ENCODE measurements at places on chromosomes 1 and 21.

DNA sequence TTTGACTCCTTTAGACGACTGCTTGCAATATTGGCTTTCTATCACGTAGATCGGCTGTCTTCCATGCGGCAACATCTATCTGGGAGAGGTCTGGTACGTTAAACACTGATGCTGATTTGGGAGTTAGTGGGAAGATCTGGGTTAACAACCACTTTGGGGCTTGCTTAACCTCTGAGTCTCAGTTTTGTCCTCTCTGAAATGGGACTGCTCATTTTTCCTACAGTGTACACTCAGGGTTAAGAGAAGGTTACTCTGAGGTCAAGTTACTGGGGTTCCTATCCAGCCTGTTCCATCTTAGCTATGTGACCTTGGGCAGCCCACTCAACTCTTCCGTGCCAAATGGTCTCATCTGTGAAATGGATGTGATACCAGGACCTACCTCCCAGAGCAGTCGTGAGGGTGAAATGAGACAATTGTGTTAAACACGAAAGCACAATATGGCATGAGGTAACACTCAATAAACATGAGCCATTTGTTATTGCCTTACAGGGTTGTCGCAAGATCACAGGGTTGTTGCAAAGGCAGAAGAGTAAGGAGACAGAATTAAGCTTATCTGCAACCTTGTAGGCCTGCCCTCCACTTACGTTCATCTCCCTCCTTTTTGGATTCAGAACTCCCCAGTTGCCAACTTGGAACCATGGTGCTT lies 5.6 kb downstream of the ABCA4 start:
- no peak for DNase-seq

DNA sequence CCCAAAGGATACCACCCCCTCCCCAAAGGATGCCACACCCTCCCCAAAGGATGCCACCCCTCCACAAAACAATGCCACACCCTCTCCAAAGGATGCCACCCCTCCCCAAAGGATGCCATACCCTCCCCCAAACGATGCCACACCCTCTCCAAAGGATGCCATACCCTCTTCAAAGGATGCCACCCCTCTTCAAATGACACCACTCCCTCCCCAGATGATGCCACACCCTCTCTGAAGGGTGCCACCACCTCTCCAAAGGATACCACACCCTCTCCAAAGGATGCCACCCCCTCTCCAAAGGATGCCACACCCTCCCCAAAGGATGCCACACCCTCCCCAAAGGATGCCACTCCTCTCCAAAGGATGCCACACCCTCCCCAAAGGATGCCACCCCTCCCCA lies 21.6 kb upstream of the TRIM17 start:
- DNase-seq = no peak

GRCh38 chr1:233598891-233599541 lies 14.9 kb upstream of the KCNK1 start:
- DNase-seq = no peak

DNA sequence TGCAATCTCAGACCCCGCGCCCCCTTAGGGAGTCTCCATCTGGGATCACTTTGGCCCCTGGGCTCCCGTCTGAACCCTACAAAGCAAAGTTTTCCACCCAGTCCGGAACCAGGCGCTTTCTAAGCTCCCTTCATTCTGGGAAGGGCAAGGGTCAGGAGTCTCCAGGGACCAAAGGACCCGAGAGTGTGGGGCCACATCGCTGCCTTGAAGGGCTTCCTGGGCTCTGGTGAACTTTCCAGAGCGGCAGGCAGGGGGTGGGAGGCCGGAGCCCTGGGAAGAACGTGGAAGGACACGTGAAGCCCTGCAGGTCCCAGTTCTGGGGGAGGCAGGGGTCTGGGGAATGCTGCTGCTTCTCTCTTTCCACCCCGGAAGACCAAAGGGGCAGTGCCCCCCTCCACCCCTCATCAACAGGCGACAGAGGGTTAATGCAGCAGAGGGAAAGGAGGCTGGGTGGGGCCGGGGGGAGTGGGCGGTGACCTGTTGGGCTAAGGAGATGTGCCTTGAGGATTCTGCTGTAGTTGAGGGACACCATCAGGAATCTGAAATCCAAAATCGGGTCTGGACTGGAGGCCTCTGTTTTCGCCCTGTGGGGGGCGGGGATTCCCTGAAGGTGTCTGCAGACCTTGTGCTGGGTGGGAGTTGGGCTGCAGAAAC lies 734 bp downstream of the CDK18 start:
- DNase-seq = peak; percentile 38

DNA sequence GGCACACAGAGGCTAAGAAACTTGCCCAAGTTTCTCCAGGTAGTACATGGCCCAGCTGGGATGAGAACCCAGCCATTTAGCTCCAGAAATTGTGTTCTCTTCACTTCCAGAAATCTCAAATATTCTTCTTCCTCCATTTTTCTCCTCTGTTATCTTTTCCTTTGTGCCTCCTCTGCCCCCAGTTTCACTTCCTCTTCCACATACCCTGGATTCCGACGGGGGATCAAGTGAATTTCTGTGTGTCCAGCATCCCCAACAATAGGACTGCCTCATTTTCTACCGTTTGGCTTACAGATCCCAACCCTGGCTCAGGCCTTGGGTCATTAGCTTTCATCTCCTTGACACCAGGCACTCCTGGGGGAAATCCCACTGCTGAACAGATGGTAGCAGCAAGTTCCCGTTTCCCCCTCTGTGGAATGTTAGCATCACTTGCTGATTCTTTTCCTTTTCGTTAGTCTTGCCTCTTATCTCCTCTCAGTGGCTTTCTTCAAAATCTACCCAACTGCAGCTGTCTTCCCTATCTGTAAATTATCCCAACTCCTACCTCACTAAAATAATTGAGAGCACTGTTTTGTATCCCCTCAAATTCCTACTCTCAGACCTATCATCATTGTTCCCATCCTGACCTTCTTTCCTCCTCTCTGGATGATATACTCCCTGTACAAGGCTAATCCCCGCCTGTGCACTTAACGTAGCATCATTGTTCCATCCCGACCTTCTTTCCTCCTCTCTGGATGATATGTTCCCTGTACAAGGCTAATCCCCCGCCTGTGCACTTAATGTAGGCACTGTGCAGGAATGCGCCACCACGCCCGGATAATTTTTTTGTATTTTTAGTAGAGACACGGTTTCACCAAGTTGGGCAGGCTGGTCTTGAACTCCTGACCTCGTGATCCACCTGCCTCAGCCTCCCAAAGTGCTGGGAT lies 36.5 kb downstream of the SCCPDH start:
- no peak for DNase-seq

DNA sequence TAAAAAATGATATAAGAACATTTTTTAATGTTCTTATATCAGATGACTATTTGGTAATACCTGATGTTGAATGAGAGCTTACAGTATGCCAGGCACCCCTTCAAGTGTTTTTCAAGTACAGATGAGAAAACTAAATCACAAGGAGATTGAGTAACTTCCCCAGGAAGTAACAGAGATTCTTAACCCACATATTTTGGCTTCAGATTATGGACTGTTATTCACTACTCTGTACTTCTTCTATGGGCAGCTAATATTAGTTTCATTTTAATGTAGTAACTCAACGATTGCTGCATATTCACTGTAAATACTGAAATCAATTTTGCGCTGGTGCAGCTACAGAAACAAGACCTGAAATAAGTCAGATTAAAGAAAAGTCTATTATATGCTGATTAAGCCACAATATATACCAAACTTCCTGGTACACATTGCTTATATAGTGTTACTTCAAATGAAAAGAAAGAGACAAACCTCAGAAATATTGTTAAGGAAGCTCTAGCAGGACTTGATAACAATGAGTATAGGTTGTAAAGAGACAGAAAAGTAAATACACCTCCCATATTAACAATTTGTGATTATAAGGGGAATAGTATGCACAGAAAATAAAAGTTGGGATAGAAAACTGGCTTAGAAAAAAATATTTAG lies 19.7 kb downstream of the DPYD start:
- DNase-seq = no peak

GRCh38 chr1:116409751-116410191 lies 36.7 kb downstream of the ATP1A1 start:
- DNase-seq = no peak

- DNase-seq = no peak
Observed at GRCh38 chr1:40847023-40847745, 15.0 kb downstream of the CITED4 start.

DNA sequence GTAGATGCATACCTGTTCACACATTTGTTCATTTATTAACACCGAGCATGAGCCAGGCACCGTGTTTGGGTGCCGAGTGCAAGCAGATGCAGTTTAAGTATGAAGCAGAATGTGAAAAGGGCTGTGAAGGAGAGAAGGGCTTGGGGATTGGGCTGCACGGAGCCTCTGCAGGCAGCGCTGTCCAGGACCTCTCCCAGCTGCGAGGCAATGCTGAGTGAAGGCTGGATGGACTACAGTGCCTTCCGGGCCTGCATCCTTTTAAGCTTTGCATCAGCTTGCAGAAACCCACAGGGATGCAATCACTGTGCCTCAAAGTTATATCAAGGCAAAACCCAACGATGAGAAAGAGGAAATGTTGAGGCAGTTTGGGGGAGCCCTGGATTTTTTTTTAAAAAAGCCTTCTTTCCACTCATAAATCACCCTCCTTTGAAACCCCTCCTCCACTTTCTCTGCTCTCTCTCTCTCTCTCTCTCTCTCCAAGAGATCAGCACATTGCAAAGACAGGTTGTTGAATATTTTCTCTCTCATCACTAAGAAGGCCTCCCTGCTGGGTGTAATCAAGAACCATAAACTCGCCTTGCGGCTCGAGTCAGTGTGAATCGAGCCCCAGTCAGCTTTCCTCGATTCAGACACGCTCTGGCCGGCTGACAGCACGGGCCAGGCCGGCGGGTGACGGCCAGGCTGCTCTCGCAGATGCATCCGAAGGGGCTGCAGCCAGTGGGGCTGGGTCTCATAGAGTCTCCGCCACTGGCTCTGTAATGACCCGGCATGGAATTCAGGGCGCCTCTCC lies 89.2 kb upstream of the POU3F1 start:
- no peak for DNase-seq

DNA sequence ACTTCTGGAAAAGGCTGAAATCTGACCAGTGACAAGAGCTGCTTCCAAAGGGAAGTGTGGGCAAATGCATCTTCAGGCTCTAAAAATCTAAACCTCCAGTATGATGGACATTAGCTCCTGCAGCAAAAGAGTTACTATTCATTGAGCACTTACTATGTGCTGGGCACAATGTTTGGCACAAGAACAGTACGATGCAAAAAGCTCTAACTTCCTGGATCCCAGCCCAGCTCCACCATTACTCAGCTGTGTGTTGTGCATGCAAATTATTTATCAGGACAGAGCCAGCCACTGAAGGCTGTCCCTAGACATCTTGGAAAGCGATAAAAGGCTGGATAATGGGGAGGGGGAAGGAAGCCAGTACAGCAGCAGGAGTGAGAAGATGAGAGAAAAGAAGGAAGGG lies 143.5 kb downstream of the ELAVL4 start:
- DNase-seq = no peak

DNA sequence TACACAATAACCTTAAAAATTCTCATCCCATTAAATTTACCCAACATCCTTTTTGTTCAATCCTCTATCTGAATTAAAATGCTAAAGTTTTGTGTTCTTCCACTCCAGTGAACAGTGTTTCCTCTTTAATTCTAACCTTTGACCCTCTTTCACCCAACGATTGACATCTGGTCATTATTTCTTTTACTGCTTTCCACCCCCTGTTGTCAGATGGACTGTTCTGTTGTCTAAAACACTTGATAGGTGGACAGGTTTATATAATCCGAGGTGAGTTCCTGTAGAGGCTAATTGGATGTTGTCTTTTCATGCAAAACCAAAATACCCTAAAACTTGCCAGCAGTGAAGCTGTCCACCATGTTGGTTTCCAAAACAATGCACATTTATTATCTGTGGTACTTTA lies 73.4 kb upstream of the SERTAD4 start:
- no peak for DNase-seq

DNA sequence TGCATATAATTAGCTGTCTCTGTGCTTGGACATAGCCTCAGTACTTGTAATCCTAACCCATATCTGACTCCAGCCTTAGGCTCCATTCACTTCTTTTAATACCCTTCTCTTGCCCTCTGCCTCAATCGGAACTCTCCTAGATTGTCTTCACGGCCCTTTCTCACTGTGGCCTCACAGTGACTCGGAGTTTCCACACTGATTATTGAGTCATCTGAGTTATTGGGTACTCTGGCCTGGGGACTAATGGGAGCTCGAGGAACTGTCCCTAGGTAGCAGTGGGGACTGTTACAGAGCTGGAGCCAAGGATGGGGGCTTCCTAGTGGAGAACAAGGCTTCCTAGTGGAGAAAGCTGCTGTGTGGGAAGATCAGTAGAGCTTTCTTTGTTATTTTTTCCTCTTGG lies 17.0 kb downstream of the TRAF5 start:
- DNase-seq = no peak

DNA sequence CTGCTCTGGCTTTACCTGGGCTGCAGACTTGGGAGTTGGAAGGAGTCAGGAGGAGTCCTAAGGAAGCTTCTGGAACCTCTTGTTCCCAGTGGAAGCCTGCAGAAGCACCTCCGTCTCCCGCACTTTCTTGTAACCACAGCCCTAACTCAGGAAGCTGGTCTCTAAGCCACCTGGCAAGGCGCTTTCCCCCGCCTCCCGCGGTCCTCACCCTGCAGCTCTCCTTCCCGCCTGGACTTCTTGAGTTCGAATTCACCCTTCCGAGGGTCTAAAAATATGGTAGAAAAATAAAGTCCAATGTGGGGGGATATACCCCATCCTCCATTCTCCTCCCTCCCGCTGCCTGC lies 15.1 kb downstream of the PAX7 start:
- DNase-seq = no peak

DNA sequence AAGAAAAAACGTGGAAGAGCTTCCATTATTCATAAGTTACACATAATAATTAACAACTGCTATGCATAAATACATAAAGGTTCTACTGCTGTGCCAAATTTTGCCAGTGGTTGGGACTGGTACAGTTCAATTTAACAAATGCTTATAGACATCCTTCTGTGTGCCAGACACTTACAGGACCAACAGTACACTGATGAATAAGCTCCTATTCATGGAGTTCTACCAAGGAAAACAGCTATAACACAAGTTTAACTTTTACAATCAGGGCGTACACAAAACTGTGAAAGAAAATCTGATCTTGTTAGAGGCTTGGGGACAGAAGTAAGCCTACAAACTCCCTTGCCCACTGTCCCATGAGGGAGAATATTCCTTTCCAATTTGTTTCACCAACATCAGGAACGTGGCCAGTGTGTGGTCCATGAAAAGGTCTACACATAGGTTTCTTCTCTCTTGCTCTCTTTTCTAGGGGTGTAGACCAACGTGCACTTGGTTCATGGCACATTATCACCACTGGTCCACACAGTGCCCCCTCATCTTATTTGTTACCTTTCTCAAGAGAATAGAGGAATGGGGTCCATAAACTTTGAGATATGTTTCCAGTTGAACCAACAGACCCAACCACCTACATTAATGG lies 10.1 kb downstream of the NRIP1 start:
- no peak for DNase-seq

GRCh38 chr1:224525411-224526040 lies 90.6 kb upstream of the CNIH3 start:
- no peak for DNase-seq

- DNase-seq = no peak
Observed at GRCh38 chr1:76659171-76659940, 207.9 kb upstream of the ST6GALNAC5 start.

All from HAP-1 (cell line).